Posterior vena cava (tissue), 2 donors: ENCODE measurements at places on chromosomes 11 and 22. TPM values are rescaled to one million over a fixed set of nuclear protein-coding genes. Genes with fewer than 3 reads are reported as not detected.

Gene ANGPTL5
- total RNA-seq = 6.8 TPM

Gene CLMP
- total RNA-seq = 24.6 TPM

Gene KRTAP5-11
- total RNA-seq = not detected

Gene UPK2
- total RNA-seq = not detected

Gene ACTN3
- total RNA-seq = 0.14 TPM

Gene CD3G
- total RNA-seq = 0.57 TPM

Gene CCDC73
- total RNA-seq = not detected

Gene TRIM66
- total RNA-seq = 13.4 TPM

Gene PDXP
- 5.0 TPM for total RNA-seq

Gene HEPHL1
- total RNA-seq = not detected

DNA sequence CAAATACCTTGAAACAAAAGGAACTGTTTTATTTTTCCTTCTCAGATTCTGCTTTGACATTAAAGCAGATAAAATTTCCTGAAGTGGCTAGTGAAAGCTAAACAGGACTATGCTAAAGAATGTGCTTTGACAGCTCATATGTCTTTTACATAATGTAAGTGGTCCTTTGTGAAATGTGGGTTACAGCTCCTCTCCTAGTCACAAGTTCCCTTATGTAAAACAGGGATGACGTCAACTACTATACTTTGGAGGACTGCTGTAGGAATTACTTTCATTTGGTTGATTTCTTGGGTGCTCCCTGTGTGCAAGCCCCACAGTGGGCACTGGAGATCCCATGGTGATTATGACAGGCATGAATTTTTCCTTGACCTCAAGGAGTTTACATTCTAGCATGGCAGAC is 216.6 kb upstream of the NARS2 start:
- no peak for DNase-seq

GRCh38 chr11:5129457-5129877 is 8.7 kb downstream of the OR52A5 start:
- no peak for DNase-seq

DNA sequence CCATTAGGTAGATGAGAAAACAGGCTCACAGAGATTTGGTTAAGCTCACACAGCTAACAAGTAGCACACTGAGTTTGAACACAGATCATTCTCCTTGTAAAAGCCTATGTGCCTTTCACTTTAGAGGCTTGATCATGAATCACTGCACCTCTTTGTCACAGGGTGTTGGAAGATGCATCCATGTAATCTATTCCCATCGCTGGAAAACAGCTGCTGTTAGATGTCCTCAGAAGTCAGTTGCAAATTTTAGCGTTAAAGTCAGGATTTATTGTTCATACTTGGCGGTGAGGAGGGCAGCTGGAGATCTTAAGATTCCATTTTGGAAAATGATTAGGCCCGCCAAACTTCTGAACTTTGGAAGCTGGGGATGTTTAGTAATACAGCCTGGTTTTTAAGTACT is 2.6 kb downstream of the CNTF start:
- no peak for DNase-seq

DNA sequence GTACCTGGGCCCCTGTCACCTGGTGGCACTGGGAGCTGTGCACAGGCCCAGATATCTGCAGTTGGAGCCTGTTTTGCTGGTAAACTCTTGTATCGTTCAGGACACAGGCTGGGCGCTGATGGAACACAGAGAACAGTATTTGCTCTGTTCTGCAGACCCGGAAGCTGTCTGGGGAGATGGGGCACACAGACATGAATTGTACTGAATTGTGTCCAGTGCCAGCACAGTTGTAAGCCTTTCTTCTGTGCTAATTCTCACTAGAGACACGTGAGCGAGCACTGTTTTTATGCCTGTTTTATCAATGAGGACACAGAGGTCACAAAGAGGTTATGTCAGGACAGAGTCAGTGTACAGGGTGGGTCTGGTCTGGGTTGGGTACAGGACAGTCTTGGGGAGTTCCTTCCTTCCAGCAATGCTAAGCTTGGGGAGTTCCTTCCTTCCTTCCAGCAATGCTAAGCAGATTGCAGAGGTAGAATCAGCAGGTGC is 24.4 kb upstream of the ACR start:
- DNase-seq = peak; percentile 38

- peak; percentile 98 for DNase-seq
Observed at GRCh38 chr11:111601979-111602864, at the start of gene SIK2. Gene SIK2 (plus strand): TSS chr11:111602449. CDS start chr11:111602564, 115 bp downstream.

DNA sequence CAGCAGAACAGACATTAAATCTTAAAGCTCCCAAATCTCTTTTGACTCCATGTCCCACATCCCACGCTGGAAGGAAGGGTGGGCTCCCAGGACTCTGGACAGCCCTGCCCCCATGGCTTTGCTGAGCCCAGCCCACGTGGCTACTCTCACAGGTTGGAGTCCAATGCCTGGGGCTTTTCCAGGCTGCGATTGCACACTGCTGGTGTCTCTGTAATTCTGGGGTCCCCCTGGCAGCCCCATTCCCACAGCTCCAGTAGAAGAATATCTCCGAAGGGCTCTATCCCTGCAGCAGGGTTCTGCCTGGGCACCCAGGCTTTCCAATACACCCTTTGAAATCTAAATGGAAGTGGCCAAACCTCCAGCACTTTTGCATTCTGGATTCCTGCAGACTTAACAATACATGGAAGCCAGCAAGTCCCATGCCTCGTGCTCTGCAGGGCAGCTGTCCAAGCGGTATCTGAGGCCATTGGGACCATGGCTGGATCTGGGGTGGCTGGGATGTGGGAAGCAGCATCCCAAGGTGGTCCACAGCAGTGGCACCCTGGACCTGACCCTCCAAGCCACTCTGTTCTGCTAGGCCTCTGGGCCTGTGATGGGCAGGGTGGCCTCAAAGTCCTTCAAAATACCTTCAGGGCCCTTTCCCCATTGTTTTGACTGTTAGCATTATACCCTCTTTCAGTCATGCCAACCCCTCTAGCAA is 47.9 kb upstream of the TH start:
- no peak for DNase-seq

- no peak for DNase-seq
Observed at GRCh38 chr11:92979176-92979575, 9.7 kb downstream of the MTNR1B start.

GRCh38 chr11:9815486-9816136 is 151.7 kb downstream of the SWAP70 start:
- no peak for DNase-seq

DNA sequence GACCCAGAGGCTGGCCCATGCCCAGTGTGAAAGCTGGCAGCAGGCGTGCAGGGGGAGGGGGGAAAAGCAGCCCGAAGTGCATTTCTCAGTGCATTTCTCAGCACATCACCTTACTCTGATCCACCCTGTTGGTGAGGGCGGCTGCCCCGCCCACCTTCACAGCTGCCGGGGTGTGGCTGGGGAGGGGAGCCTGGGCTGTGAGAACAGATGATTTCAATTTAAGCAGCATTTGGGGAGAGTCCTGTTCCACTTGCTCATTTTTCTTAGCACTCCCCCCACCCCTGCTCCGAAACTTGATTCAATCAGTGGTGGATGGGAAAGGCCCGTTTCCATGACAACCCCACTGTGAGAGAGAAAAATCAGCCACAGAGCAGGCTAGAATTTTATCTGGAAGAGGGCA is 84.8 kb downstream of the SNX19 start:
- no peak for DNase-seq

DNA sequence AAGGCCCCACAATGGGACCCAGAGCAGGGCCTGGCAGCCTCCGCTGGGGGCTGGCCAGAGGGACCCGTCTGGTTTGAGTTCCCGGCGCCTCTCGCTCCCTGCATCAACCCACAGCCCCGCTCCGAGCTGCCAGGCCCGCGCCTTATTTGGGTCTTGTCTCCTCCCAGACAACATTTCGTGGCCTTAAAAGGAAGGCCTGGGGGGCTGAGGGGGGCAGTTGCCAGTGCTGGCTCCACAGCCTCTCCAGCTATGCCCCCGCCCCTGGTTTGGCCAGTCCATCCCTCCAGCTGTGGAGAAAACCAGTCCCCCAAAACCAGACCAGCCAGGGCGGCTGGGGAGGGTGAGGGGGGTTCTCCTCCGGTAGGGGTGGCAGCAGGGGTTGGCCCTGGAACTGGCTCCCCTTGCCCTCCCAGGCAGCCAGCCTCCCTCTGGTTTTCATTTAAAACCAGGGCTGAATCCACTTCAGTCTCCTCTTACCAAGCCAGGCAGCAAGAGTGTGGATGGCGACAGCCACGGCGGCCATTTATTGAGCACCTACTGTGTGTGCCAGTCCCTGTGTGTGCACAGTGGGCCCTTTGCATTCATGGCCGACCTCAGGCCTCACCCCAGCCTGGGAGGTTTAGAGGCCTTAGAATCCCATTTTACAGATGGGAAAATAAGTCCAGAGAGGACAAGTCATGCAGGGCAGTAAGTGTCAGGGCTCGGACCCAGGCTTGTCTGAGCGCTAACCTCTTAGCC is 18.6 kb downstream of the EMID1 start:
- no peak for DNase-seq

DNA sequence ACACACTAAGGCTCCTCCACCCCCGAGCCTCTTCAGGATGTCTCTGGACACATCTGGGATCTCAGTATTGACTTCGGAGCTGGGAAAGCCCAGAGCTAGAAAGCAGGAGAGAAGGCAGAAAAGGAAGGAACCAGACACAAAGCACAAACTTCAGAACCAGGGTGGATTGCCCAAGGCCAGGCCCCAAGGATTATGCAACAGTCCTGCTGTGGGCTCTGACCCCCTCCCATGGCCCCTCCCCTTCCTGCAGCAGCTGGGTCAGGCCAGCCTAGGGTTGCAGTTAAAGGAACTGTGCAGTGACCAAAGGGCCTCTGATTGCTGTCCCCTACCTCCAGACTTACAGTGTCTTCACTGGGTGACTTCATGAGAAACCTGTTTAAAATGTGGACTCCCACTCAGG is 5.3 kb downstream of the KCNE3 start:
- peak; percentile 93 for DNase-seq

DNA sequence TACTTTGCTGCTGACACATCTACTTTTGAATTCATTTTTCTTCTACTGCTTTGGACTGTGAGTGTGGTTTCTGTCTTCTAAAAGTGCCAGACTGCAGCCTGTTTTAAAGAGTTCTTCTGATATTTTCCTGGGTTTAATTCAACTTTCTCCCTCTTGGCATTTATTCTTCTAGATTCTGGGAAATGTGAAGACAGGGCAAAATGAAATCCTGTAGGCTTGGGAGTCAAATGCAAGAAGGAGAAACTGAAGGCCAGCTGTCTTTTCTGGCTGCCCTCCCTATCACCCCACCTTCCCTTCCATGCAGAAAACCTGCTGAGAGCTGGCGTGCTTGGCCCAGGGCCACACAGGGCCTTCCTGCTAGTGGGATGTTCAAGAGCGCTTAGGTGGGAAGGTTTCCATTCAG is 7.6 kb downstream of the ZNF70 start:
- no peak for DNase-seq

DNA sequence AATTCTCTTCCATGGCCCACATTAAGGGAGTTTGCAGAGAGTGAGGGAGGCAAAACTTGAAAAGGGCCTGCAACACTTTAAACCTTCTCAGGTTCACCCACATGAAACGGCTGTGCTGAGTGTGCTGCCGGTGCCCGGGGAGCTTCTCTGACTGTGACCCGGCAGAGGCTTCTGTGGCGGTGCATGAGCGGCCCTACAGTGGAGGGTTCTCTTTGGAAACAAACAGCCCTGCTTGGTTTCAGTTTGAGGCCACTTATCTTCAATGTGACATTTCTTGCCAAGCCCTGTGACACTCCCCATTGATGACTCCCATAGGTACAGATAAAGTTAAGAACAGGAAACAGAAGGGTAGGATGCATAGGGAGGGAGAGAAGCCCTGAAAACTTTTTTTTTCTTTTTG is 31.8 kb downstream of the FAM118A start:
- no peak for DNase-seq

GRCh38 chr11:75463106-75463774 is 30.2 kb upstream of the KLHL35 start:
- DNase-seq = no peak

- no peak for DNase-seq
Observed at GRCh38 chr22:17806437-17806836, 32.2 kb upstream of the BID start.

DNA sequence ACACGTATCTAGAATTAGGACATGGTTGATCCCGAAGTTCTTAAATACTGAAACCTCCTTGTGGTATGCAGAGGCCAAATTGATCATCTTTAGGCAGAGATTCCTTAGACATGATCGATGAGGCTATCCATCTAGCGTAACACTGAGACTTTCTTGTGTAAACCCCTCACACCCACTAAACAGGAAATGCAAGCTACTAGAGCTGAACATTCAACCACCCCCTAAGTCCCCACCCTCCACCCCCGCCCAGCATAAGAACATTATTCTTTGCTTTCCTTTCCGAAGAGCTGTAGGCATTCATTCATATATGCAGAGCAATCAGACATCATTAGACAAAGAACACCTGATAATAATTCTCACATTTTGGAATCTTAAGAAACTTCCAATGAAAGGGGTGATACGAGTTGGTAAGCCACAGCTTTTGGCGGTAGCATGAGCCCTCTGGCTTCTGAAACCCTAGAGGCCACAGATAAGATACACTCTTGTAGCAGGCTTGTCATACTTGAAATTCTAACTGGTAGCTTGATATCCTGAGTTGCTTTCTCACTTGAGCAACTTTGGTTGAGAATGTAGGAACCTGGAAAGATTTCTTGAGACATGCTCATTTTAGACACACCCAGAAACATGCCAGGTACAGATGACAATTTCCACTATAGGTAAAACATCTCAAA is 42.2 kb downstream of the FLI1 start:
- DNase-seq = no peak

DNA sequence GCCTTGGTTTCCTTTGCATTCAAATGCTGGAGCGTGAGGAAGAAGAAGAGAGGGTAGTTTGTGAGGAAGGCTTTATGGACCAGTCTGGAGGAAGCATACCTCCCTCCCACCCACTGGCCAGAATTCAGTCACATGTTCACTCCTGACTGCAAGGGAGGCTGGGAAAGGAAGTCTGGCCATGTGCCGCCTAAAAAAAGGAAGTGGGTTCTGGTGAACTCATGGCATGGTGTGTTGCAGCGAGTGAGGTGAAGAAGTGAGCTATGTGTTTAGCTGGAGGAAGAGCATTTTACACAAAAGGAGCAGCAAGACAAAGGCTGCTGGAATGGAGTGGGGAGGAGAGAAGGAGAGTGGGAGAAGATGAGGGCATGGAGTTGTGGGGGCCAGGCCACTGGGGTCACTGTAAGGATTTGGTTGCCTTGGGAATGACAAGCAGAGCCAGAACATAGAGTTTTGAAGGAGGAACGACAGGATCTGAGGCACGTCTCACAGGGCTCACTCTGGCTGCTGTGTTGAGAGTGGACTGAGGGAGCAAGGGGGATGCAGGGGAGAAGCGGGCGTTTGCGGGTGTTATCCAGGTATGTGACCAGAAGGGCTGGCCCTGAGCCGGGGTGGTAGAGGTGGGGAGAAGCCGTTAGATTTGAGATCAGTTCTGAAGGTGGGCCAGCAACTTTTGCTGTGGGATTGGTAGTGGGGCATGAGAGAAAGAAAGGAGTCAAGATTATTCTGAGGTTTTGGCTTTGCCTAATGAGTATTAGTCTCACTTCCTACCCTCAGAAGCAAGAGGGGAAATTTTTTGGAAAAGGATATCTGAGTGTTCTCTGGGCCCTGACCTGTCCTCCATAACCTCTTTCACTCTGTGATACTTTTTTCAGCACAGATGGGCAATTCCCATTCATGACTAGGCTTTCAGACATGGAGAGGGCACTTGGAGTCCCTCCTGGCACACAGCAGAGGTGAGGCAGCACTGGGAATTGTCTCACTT is 26.4 kb downstream of the BMAL1 start:
- DNase-seq = no peak
